ENCODE measurements at places on chromosomes 2 and 18.

GRCh38 chr2:205996161-205996560 is 89.8 kb downstream of the INO80D start:
- DNase-seq, result no peak

DNA sequence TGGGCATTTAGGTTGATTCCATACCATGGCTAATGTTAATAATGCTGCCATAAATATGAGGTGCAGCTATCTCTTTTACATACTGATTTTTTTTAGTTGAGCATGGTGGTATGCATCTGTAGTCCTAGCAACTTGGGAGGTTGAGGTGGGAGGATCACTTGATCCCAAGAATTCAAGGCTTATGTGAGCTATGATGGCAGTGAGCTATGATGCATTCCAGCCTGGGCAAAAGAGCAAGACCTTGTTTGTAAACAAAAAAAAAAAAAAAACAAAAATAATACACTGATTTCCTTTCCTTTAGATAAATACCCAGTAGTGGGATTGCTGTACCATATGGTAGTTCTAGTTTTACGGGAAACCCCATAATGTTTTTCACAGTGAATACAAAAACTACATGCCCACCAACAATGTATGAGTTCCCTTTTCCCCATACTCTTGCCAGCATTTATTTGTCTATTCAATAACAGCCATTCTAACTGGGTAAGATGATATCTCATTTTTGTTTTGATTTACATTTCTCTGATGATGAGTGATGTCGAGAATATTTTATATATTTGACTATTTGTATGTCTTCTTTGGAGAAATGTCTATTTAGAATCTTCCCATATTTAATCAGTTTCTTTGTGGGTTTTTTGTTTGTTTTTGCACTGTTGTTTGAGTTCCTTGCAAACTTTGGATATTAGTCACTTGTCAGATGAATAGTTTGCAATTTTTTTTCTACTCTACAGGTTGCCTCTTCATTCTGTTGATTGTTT is 281.0 kb upstream of the KYNU start:
- DNase-seq, result no peak

DNA sequence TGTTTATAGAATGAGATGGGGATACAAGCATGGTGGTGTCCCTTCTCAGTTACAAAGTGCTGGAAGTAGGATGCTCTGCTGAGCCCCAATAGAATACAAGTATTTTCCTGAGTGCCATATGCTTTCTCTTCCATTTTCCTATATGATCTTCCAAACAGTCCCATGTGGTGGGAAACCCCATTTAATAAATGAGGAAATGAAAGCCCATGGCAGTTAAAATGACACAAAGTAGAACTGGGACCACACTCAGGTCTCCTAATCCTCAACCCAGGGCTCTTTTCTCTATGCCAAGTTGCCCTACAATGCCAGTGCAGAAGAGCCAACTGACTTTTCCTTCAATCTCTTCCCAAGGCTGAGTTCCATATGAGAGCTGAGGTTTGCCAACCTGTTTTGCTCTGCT is 210.2 kb upstream of the FBXO11 start:
- DNase-seq, result no peak

DNA sequence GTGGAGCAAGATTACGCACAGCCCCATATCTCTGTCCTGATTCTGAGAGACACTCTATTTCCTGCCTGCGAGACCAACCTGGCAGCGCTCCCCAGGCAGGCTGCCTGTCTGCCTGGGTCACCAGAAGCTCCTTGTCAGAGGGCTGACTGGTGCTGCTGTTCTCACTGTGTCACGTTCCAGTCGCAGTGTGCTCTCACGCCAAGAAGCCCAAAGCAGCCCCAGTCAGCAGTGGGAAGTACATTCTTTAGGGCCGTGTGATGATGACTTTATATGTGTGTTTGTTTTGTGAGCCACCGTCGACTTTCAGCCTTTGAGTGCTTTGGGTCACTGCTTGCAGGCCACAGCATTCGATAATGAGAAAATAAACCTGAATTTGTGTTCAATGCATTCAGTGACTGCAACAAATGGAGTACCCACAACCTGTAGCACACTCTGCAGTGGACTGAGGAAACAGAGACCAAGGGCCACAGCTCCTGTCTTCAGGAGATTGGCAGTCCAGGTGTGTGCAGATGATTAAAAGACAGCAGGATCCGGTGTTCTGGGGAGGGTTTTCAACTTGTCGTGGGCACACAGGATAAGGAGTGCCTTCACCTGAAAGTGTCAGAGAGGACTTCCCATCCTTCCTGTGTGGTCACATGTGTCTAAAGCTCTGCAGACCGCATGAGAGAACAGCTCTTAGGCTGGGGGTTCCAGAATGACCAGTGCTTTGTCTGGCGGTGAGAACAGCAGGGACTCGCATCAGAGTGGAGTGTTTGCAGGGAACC is 4.8 kb downstream of the TNFRSF11A start:
- DNase-seq, result no peak

GRCh38 chr2:17621781-17622180 is 81.3 kb downstream of the VSNL1 start:
- DNase-seq, result no peak

- DNase-seq, result no peak
These were observed 61.2 kb downstream of the CTIF start for GRCh38 chr18:48600046-48600445.

GRCh38 chr2:241035142-241035817 is 36.9 kb downstream of the SNED1 start:
- DNase-seq, result no peak

- no peak for DNase-seq
These were observed 33.9 kb downstream of the ST3GAL5 start for GRCh38 chr2:85854897-85855296.

- no peak for DNase-seq
These were observed 95.3 kb downstream of the PIGN start for GRCh38 chr18:62091487-62092120.

- no peak for DNase-seq
These were observed 202.1 kb downstream of the EIPR1 start for GRCh38 chr2:3175568-3175955.

GRCh38 chr18:59455728-59456276 is 96.7 kb upstream of the LMAN1 start:
- DNase-seq, result no peak

DNA sequence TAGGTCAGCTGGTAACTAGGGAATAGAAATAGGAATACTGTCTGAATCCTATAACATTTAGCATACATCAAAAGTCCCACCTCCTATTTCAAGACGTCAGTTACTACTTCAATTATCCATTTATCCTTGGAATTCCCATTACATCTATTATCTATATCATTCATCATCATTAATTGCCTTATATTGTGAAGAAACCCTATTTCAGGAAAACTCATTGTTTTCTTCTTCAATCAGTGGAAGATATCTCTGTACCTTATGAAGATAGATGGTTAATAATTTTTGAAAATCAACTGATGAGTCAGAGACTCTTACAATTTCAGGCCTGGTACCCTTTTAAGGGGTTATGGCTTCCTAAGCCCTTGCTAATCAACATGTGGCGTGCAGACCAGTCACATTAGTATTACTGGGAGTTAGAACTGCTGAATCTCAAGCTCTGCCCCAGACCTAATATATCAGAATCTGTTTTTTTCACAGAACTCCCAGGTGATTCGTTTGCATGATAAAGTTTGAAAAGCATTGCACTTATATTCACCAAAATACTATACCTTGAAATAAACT is 69.3 kb upstream of the PGAP1 start:
- DNase-seq, result no peak

DNA sequence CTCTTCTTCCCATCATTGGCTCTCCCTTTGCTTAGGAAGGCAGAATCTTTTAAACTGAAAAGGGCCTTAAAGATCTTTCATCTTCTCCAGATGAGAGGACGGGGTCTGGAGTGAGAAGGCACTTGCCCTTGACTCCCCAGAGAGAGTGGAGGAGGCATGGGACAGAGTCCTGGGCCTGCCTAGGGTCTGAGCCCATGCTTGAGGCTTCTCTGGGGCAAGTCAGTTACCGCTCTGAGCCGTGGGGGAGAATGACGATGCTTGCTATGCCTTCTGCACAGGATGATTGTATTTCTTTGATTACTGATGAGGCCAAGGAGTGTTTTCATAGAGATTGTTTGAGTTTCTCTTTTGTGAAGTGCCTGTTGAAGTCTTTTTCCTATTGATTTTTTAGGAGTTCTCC is 921 bp downstream of the PLB1 start:
- DNase-seq, result no peak
